ENCODE measurements at places on chromosomes 13 and 19. TPM values are rescaled to one million over a fixed set of nuclear protein-coding genes. Genes with fewer than 3 reads are reported as not detected.

DNA sequence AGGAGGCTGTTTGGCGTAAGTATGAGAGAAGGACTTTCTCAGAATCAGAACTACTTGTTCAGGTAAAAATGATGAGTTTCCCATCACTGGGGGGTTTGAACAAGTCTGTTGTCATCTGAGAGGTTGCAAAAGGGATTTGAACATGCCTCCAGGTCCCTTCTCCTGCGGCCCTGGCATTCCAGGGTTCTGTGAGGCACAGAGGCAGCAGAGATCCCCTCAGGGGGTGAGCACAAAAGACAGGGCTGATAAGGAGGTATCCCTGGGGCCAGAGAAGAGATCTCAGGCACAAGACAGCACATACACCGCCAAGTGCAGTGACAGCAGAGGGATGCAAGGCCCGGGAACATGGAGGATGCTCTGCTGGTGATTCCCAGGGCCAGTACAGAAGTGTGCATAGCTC, 275.8 kb upstream of the TSHZ3 start:
- DNase-seq = no peak

DNA sequence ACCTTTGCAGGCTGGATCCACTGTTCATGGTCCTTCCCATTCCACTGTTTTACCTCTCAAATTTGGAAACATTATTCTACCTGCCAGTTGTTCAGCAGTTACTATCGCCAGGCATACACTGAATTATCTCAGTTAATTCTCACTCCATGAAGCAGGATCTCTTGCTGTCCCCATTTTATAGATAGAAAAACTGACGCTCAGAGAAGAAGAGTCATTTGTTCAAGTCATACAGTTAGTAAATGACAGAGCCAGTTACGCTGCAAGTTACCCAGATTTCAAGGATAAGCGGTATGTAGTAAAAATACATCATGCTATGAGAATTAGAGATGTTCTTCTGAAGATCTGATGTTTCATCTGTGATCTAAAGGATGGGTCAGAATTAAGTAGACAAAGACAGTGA, 40.2 kb upstream of the IGSF23 start:
- DNase-seq = no peak

DNA sequence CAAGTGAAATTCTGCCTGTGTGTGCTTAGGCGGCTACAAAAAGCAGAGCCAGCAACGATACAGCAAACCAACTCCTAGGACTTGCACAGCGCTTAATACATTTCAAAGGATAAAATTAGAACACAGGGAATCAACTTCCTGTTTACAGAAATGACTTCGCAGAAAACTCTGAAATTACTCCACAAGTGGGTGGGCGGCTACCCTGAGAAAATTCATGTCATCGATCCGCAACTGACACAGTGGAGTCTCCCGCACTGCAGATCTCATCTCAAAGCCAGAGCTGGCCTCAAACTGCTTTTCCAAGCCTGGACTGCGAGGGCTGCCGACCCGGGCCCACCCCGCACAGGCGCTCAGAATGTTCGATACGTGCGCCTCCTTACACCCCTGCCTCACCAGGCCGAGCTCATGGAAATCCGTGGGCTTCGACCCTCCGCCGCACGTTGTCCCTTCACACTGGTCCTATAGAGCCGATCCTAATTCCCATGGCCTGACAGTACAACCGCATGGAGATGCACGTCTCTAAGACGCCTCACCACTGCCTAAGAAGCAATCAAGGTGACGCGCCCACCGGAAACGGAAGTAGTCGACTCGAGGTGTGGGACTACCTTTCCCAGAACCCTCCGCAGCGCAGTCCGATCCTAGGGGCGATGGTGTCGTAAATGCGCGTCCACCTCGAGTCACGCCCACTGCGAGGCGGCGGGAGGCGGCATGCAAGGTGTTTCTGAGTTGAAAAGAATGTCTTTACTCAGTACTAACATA, at the start of gene ZNF229:
TSS of gene ZNF229 (minus strand) at position 557 of the 759 bp plus-strand sequence. CDS start 5,625 bp downstream, outside the sequence.
- peak; percentile 65 for DNase-seq

TMEM272 gene
- not detected for total RNA-seq

DNA sequence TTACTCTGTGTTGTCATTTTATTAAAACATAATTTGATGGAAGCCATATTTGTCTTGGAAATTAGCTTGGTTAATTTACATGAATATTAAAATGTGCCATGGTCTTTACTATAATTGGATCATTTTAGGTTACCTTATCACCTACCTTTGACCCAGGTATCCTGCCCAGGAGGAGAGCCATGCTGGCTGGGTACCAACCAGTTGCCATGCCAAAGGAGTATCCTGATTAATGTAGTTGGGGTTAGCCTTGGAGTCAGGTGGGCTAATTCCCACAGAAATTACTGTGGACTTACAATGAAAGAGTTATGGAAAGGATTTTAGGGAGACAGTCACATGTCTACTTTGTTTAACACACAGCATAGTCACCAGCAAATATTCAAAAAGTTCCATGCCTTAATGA, 32.0 kb downstream of the NDFIP2 start:
- DNase-seq = no peak

IZUMO4 gene
- total RNA-seq = 61.8 TPM

- DNase-seq = no peak
Observed at GRCh38 chr19:42288881-42289555, 12.9 kb upstream of the PRR19 start.

LGALS7B gene
- not detected for total RNA-seq

- DNase-seq = no peak
Observed at GRCh38 chr13:108700422-108701170, 71.2 kb downstream of the MYO16 start.

- DNase-seq = no peak
Observed at GRCh38 chr13:32228330-32229041, 86.7 kb downstream of the ZAR1L start.

- DNase-seq = no peak
Observed at GRCh38 chr13:98582947-98583346, 6.0 kb upstream of the STK24 start.

TEX29 gene
- total RNA-seq = 0.37 TPM

IL17D gene
- total RNA-seq = 3.1 TPM

DNA sequence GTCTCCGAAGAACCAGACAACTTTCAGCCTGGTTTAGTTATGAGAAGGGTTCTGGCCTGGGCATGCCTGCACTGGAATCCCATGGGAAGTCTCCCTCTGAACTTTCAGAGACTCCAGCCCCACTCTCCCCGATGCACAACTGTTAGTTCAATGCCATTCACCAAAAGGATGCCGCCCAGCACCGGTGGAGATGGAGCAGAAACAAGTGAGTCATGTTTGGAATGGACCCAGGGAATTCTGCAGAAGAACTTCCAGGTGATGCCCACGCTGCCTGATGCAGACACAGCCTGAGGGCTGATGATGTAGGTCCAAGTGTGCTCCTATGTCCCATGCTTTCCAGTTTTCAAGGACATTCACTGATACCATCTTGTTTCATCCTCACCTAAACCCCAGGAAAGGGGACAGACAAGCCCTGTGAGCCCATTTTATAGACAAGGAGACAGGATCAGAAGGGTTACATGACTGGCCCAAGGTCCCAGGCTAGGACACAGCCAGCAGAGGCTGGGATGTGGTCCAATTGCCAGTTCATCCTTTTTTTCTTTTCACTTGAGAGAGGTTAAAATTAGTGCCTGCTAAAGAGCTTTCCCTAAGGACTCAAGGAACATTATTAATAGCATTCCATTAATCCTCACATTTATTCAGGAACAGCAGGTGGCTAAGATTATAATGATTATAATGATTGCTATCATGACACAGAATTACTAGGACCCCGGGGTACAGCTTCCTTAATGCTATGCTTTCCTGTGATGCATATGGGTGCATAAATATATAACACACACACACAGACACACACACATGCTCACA, 39.5 kb downstream of the SIAH3 start:
- DNase-seq = no peak

RAX2 gene
- total RNA-seq = not detected

GRCh38 chr13:73955977-73956500, 178.2 kb downstream of the KLF12 start:
- no peak for DNase-seq

TPTE2 gene
- total RNA-seq = not detected

DNA sequence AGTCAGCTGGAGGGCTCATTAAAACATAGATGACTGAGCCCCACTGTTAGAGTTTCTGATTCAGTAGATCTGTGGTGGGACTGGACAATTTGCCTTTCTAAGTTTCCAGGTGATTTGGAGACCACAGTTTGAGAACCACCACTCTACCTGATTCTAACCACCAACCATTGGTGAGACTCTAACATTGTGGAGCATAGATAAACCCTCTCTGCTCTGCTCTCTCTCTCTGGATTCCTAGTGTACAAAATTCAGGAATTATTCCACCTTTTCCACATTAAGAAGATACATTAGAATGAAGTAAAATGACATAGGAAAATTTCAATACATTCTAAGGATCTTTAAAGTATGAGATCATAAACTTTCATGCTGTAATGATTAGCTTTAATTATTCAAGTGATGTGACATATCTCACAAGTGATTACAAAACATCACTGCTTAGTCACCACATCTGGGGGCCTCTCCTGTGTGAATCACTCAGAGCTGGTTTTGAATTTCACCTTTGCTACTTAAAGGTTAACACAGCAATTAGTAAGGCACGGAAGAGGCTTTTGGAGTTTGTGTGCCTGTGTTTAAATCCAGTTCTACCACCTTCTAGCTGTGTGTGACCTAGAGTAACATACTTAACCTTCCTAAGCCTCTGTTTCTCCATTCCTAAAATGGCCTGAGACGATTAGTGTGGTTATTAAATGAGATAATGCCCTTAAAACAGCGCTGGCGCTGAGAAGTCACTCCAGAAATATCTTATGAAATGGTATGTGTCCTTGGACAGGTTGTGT, 78.5 kb upstream of the NBEA start:
- DNase-seq = no peak

- no peak for DNase-seq
Observed at GRCh38 chr13:20388184-20388583, 137.5 kb downstream of the CRYL1 start.

TTC9B gene
- total RNA-seq = not detected

DNA sequence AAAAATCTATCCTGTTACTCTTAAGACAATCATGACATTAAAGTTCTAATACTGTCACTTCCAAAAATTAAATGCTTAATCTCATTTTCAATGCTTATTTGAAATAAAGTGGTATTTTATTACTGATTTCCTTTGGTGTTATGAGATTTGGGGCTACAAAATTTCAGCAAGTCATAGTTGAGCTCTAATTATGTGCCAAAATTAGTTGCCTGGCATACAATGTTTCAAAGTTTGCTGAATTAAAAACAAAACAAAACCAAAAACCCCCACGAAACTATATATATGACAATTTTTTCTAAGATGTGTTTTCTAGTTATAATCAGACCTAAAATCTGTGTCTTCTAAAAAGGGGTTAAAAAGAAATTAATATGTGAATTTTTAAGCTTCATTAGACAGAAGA, 62.2 kb downstream of the KCNRG start:
- no peak for DNase-seq

VSTM1 gene
- total RNA-seq = 1.7 TPM

GRCh38 chr13:88979465-88980175, 1308.4 kb downstream of the SLITRK5 start:
- no peak for DNase-seq

ZNF83 gene
- total RNA-seq = 161 TPM

GRCh38 chr19:56101746-56102535, 19.2 kb downstream of the ZNF787 start:
- peak; percentile 79 for DNase-seq

RASAL3 gene
- total RNA-seq = 48.2 TPM

- DNase-seq = no peak
Observed at GRCh38 chr19:51559240-51559639, 11.8 kb upstream of the ZNF175 start.

DNA sequence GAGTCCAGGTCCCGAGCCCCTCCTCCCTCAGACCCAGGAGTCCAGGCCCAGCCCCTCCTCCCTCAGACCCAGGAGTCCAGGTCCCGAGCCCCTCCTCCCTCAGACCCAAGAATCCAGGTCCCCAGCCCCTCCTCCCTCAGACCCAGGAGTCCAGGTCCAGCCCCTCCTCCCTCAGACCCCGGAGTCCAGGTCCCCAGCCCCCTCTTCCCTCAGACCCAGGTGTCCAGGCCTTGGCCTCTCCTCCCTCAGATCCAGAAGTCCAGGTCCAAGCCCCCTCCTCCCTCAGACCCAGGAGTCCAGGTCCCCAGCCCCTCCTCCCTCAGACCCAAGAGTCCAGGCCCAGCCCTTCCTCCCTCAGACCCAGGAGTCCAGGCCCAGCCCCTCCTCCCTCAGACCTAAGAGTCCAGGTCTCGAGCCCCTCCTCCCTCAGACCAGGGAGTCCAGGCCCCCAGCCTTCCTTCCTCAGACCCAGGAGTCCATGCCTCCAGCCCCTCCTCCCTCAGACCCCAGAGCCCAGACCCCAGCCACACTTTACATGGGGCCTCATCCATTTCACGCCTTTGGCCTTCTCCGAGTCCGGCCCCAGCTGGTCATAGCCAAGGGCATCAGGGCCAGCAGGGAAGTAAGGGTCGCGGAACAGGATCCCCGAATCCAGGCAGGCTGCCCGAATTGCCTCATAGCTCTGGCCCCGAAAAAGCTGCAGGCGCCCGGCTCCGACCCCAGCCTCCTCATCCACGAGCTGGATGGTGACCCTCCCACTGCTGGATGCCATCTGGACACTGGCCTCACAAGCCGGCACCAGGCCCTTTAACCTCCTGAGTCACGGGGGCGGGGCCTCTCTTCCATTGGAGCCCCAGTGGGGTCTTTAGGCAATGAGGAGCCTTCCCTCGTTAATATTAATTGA, 628 bp downstream of the CAPN12 start:
- DNase-seq = peak; percentile 71

DNA sequence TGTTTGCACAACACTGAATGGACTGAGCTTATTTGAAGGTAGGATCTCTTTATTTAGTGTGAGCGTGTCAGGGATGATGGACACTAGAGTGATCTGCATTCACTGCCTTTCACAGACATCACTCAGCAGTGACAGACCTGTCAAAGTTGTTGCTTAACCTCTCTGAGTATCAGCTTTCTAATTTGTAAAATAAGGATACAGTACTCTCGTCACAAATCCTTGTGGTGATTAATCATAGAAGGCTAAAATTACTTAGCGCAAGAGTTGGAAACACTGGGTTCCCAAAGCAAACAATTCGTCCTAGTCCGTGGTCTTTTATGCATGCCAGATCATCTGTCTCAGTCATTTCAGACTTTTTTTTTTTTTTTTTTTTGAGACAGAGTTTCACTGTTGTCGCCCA, 16.6 kb downstream of the CARD8 start:
- DNase-seq = no peak

GRCh38 chr13:45398877-45399276, 19.3 kb downstream of the SLC25A30 start:
- DNase-seq = no peak

PDCD2L gene
- 35.6 TPM for total RNA-seq

DNA sequence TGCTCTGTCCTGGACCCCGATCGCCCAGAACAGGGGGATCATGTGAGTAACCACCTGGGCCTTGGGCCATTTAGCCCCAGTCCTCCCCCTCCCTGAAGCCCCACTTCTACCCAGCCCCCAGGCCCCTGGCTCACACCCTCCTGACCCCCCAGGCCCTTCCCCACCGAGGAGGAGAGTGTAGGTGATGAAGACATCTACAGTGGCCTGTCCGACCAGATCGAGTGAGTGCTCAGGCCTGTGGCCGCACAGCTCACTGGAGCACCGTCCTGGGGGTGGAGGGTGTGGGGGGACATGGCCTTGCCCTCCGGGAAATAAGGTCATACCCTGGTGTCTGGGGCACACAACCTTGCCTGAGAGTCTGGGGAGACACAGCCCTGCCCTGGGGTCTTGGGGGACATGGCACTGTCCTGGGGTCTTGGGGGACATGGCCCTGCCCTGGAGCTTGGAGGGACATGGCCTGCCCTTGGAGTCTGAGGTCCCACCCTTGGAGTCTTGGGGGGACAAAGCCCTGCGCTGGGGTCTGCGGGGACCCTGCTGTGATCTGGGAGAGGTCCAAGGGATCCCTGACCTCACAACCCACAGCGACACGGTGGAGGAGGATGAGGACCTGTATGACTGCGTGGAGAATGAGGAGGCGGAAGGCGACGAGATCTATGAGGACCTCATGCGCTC, 49.3 kb downstream of the VAV1 start:
- no peak for DNase-seq
